ENCODE measurements at places on chromosomes 12 and 14.

GRCh38 chr14:99189201-99189801 is 82.7 kb downstream of the BCL11B start:
- no peak for DNase-seq

- no peak for DNase-seq
These were observed 4.5 kb downstream of the NOVA1 start for GRCh38 chr14:26593357-26593756.

- peak; percentile 76 for DNase-seq
These were observed 29.3 kb downstream of the CD9 start for GRCh38 chr12:6229224-6230218.

DNA sequence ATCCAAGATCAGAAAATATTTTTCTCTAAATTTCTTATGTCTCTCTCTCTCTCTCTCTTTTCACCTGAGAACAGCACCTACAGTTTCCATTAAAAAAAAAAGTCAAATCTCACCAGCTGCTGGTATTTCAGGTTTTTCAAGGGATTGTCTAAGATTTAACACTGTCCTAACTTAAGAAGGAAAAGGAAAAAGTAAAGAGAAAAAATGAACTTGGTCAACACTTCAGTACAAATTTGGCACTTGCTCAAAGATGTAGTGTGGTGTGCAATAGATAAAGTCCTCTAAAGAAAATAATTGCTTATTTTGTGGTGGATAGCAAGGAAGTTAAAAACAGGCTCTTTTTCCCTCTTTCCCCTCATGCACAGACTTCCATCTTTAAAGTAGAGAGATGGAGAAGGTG is 416.2 kb downstream of the SOX5 start:
- DNase-seq = no peak

DNA sequence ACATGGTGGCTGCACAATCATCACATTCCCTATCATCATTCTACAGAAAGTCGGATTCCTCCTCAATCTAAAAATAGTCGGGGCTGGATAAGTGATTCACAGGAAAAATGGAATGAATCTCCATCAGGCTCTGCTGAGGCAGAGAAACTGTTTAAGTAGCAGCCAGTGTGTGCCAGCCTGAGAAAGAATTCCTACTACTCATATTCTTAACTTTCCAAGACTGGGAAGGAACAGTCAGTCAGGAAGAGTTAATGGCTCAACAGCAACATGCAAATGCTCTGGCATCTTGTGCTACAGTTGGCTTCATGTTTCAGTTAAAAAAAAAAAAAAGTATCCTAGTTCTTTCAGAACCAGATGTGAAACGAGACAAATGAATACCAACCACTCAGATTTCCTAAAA is 187.0 kb downstream of the GRIP1 start:
- no peak for DNase-seq

GRCh38 chr12:79020106-79020505 is 155.5 kb downstream of the SYT1 start:
- no peak for DNase-seq

DNA sequence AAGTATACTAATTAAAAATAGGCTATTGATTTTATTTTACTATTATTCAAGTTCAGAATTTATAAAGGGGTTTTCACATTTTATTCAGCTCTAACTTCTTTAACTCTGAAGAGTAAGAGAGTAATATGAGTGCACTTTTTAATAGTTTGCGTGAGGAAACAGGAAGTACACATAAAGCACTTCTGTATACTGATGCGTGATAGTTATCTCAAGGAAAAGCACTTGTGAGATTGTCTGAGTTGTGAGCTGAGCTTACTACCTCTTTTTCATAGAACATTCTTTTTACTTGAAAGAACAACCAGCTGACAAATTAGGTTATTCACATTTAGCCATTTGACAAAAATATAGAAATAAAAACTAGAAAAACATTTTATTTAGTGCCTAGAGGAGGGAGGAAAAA is 1.9 kb downstream of the RAD51AP1 start:
- DNase-seq = no peak

DNA sequence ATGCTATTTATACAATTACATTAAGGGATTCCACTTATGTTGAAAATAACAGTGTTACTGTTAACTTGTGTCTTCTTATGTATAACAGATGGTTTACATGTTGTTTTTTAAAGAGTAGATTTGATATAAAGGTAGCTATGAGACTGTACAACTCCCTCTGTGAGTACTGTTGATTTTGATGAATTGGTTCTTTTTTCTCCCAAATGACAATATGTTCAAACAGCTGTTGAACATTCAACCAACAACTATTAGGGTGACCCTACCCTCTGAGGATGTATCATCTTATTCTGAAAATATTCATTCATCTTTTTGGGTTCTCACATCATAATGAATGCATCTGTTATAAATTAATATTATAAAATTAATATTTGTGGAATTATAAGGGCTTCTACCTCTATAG is 456.9 kb upstream of the MGAT4C start:
- DNase-seq = no peak

DNA sequence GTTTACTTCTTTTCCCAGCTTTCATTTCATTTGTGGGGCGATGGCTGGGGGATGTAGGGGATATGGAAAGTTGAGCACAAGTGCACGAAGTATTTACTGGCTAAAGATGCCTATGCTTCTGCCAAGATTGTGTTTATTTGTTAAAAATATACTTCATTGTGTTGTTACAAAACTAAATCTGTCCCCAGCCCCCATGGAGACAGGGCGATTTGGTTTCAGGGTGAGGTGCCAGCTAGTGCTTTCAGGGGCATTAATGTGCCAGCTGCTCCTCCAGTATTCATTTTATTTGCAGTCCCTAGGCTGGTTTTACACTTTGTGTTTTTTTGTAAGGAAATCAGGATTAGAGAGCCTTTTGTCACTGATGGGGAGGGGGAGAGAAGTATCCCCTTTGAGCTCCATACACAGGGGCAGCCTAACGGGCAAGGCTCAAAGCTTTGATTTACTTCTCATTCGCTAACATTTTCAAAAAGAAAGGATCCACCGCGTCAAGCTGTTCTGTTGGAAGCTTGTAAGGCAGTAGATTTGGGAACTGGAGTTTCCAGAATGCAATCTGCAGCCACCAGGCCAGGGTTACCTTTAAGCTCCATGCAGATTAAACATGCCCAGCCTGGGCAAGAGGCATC is 198.7 kb upstream of the PLEKHG7 start:
- peak; percentile 64 for DNase-seq
